ENCODE measurements at places on chromosomes 3 and 15.

GRCh38 chr3:12895391-12896062 is 54.2 kb upstream of the RPL32 start:
- no peak for DNase-seq

GRCh38 chr3:109023656-109024254 is 70.1 kb upstream of the GUCA1C start:
- DNase-seq: peak; percentile 34

DNA sequence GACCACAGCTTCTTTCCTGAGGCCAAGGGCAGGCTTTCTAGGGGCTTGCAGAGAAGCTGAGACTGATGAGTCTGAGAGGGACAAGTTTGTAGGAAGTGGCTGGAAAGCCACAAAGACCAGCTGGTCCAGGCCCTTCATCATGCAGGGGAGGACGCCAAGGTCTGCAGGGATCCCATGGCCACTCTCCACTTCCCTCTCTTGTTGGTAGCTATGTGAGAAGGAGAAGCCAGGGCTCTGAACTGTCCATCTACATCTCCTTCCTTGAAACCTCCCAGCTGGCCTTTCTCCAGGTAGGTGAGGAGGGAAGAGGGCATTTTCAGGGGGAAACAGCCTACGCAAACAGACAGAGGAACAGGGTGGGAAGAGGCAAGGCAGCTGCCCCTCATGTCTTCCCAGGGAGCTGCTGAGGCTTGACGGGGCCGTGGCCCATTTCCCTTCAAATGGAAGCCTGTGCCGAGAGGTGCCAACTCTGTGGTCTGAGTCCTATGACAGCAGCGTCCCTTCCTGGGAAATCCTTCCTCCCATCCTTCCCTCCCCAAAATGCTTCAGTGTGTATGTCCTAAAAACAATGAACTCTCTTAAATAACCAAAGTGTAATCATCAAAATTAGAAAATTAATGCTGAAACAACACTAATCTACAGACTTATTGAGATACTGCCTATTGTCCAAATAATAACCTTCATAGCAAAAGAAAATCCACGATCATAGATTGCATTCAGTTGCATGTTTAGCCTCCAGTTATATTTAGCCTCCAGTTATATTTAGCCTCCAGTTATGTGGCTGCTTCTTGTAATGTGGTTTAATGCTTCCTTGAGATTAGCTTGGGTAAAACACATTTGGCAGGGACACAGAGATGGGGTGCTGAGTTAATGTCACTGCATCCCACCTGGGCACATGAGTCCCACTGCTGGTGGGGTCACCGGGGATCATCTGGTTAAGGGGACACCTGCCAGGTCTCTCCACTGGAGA is 36.0 kb downstream of the GNB5 start:
- DNase-seq: no peak

DNA sequence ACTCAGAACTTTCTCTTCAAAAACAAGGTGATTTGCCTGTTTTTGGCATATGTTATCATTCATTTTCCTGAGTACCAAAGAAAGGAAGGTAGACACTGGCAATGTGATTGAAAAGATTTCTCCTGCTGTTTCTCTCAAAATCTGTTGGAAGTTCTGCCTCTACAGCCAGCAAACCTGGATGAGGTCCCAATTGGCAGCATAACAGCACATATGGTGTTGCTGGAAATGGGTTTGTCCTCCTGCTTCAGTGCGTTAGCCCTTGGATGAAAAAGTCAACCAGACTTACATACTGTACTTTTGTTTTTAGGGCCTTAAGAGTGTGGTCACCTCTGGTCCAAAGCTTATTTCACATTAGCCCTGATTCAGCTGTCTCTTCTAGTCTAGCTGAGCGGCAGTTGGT is 237.6 kb upstream of the MME start:
- DNase-seq: no peak

DNA sequence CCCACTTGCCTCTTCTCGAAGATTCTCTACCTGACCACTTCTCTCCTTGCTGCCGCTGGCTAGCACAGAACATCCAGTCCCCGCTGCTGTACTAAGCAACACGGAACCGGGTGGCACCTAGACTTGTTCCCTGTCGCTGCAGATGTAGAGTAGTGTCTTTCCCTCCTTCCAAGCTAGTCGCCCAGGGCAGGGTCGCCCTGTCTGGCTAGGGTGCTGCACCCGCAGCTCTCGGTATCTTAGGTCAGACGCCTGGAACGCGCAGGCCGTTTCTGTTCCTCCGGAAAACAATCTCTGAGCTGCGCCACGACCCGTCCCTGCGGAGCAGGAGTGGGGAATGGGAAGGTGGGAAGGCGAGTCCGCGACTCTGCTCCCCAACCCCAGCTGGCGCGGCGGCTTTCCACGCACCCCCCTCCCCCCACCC is 758 bp upstream of the SNX33 start:
- peak; percentile 21 for DNase-seq

DNA sequence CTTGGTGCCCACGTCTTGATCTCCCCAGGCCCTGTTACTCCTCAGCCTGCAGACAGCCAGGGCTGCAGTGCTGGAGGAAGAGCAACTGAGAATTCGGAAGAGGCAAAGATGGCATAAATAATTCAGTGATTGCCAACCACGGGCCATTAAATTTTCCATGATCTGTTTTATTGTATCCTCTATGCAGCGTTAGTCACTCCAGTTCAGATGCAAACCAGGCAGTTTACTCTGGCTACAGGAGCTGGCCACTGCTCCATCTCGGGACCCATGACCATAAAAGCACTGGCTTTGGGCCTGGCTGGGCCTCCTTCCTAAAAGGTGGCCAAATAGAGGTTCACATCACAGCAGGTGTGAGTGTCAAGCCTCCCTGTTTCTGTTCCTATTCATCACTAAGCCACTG is 137.6 kb upstream of the TLE3 start:
- DNase-seq: no peak

GRCh38 chr3:190320594-190321362 is 1.5 kb downstream of the CLDN1 start:
- DNase-seq: no peak

- DNase-seq: no peak
Observed at GRCh38 chr15:78210349-78210717, 24.0 kb downstream of the ACSBG1 start.

DNA sequence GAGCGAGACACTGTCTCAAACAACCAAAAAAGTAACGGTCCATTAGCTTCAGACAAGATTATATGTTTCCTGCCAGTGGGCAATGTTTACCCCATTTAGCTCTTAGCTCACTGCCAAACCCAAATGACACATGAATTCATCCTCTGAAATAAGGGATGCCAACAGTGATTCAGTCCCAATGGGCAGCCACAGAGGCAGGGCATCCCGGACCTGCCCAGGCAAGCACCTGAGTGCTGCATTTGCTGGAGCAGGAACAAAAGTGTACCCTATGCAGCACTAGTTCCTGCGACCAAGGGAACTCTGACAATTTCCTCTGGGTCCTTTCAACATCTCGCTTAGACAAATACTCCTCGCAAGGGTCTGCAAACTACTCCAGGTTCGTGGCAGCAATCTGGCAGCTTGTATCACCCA is 8.0 kb downstream of the IP6K2 start:
- DNase-seq: no peak

- peak; percentile 65 for DNase-seq
Observed at GRCh38 chr3:48428572-48429316, 1.1 kb downstream of the PLXNB1 start.

DNA sequence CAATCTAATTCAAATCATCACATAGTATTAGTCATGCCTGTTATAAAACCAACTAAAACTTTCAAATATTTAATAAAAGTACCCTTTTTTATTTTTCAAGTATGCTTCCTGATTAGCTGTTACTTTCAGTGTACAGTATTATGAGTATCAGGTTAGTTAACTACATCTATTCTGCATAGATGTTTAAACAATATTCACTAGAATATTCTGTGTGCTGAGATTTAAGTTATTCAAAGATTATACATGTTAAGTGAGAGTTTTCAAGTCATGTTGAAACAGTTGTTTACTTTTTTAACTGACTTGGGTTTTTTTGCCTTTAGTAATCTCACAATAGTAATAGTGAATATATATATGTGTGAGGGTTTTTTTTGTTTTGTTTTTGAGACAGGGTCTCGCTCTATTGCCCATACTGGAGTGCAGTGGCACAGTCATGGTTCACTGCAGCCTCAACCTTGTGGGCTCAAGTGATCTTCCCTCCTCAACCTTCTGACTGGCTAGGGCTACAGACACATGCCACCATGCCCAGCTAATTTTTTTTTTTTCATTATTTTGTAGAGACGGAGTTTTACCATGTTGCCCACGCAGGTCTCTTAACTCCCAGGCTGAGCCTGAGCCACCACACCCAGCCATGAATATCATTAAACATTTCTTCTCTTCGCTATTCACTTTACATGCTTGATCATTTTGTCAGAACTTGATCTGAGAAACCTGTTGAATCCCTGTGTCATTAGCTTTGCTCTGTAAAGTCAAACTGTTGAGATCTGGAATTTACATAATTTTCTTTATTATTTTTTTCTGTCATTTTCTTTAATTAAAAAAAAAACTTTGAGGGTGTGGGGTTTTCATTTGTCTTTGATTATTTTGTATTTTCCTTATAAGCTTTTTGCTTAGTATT is 286.2 kb upstream of the UBE2E1 start:
- no peak for DNase-seq

DNA sequence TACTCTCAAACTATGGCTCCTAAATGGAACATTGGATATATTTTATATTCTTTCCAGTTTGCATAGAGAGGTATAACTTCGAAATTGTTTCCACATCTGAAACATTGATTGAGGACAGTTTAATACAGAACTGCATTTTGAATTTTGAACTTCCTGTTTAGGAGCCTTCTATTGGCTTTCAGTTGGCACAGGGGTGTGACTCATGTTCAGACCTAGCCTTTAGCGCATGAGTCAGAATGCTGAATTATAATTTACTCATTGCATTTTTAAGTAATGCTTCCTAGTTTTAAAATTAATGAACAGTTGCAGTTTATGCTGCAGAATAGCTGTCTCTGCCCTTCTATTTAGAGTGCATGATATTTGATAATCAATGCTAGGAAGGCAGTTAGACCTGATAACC is 751.7 kb downstream of the CADM2 start:
- no peak for DNase-seq

DNA sequence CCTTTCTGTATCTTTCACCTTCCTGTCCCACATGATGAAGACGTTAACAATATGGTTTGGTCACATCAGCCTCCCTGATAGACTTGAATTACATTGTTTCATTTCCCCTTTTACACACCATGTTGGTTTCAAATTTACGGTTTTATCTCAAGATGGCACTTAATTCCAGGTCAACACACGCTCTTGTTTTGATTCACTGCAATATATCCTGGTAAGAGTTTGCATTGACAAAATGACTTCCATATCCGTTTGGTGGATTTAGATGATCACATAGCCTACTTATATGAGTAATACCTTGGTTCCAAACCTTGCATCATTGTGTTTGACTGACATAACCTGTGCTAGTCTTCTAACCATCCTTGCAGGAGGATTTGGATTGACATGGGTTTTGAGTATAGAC is 499.4 kb downstream of the ROBO1 start:
- DNase-seq: no peak

- DNase-seq: peak; percentile 72
Observed at GRCh38 chr15:52256366-52256765, 39.2 kb downstream of the MYO5C start.

DNA sequence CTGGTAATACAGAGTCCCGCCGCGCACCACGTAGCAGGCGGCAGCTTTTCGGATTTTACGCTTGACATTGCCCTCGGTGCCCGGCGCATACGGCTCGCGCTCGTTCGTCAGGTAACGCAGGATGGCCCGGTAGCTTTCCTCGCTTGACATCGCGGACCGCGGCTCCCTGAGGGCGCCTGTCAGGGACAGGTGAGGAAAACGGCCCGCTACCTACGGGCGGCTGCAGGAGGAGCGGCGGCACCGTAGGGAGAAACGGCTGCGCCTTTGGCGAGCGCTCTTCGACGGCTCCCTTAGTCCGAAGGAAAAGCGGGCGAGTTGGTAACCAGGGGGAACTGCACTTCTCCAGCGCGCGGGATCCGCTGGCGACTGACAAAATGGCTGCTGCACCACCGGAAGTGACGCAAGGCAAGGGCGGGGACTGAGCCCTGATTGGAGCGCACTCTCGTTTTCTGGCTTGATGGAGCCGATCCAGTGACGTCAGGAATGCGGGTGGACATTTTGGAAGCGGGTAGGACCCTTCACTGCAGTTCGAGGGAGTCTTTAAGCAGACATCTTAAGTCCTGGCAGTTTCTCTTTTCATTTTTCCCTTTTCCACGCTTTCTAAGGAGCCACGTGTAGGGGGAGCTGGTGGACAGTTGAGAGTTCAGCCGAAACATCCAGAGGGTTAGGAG is at the start of gene ZBTB11:
Gene ZBTB11 (minus strand): TSS at position 368 of the 671 bp plus-strand sequence. CDS start 218 bp downstream, at position 150.
- DNase-seq: peak; percentile 100

GRCh38 chr3:181730316-181730715 is 18.6 kb downstream of the SOX2 start:
- DNase-seq: no peak

DNA sequence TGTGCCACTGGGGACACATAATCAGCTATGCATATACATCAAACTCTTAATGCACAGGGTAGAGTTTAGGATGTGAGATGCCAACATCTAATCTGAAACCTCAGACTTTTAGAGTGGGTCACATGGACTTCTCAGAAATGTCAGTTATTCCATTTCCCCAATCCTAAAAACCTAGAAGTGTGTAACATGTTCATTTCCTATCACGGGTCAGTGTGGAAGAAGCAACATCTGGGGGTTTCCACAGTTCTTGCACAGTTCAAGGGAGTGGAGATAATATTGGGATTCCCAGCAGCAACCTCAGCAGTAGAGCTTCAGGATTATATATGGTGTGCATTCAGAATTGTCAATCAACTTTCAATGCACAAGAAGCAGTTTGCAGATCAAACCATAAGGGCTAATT is 44.4 kb upstream of the SPRED1 start:
- no peak for DNase-seq

DNA sequence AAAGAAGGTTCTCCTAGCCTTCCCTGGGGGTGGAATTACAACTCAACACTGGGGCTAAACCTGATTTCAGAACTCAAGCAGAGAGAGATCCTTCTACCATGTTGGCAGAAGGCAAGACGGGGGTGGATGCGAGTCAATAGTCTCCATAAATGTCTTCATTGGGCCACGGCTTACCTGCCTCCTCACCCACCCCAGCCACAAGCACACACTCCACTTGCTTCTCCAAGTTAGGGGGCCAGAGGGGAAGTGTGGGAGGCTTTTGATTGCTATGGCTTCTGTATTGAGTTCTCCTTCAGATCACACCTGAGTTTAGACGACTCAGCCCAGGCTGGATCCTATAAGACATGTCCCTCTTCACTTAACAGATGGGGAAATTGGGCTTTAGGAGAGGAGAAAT is 178.9 kb downstream of the UACA start:
- no peak for DNase-seq

DNA sequence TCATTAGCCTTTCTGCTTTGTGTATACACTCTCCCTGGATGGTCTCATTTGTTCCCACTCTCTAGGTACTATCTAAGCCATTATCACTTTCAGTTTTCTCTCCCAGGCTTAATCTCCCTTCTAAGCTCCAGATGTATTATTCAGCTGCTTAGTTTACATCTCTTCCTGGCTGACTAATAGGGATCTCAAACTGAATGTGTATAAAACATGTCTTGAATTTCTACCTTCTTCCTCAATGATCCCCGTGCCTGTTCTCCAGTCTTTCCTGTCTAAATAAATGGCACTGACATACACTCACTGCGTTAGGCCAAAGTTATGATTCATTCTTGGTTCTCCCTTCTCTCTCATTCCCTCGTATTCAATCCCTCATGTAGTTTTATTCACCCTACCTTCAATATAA is 127.3 kb downstream of the NR2F2 start:
- DNase-seq: no peak
